Hematopoietic multipotent progenitor cell treated with erythropoietin and hydrocortisone succinate and interleukin-3 and kit ligand, for 15 days (in vitro differentiated cells): ENCODE measurements at places on chromosomes 12 and 14.

DNA sequence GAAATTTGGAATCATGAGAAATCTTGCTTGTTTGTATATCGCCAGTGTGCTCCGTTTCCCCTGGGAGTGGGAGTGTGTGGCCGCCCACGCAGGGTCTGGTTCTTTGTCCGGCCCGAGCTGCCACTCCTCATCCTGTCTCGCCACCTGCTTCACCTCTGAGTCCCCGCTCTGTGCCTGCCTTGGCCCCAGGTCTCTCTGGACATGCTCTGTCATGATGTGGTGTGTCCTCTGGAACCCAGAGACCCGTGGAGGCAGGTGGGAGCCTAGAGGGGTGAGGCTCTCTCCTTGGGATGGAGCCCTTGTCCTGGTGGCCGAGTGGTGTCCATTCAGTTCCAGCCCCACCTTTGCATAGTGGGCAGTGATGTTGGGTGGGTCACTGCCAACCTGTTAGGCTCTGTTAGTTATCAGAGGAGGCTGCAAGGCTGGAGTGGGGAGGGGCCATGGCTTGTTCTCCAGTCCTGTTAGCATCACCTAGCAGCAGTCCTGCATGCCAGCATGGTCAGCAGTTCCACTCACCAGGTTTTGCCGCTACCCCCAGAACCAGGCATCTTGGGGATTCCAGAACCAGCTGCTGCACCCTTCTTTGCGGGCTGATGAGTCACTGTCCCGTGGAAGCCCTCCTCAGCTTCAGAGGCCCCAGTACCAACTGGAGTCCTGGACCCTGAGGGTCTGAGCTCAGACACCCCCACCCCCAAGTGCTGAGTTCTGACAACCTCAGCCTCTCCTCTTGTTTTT is 76.5 kb downstream of the EP400 start:
- DNase-seq = no peak

DNA sequence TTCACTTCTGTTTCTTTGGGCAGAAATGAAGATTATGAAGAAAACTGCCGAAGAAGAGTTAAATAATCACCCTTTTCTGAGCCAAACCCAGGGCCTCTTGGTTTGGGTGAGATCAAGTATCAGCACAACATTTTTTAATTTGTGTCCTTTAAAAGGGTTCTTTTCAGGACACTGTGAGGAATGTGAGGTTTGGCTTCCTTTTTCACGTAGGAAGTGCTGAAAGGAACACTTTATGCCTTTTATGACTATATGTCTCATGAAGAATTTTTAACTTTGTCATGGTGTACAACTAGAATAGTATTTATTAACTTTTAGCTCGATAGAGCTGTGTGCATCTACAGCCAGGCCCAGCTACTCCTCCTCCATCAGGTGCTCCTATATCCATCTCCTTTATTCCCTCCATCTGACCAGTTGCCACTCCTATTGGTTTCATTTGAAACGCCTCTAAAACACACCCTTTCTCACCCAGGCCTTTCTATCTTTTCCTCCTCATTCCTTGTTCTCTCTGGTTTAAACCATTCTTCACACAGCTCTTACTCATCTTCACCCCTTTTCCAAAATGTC is 103.6 kb upstream of the LRIG3 start:
- DNase-seq = no peak

DNA sequence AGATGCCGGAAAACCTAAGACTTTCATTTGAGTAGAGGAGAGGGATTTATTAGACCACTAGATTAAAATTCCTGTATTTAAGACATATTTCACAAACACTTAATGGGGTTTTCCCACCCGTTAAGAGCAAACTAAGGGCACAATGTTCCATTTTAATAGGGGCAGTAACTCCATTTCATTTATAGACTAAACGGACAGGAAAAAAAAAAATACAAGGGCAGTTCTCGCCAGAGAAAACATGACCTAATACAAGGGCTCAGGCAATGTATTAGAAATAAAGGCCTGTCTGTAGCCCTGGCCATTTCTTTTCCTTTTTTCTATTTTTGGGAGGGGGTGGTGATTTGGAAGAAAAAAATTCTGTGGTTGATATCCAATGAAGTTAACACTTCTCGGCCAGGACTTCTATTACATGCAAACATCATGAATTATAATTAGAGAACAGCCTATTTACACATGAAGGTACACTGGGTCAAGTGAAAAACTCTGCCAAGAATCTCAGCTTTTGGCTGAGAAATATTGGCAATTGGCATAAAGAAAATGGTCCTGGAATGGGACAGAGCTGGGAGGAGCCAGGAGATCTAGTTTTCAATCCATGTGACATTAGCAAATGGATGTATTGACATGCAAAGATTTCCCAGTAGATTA is 641.1 kb upstream of the TBX3 start:
- no peak for DNase-seq

DNA sequence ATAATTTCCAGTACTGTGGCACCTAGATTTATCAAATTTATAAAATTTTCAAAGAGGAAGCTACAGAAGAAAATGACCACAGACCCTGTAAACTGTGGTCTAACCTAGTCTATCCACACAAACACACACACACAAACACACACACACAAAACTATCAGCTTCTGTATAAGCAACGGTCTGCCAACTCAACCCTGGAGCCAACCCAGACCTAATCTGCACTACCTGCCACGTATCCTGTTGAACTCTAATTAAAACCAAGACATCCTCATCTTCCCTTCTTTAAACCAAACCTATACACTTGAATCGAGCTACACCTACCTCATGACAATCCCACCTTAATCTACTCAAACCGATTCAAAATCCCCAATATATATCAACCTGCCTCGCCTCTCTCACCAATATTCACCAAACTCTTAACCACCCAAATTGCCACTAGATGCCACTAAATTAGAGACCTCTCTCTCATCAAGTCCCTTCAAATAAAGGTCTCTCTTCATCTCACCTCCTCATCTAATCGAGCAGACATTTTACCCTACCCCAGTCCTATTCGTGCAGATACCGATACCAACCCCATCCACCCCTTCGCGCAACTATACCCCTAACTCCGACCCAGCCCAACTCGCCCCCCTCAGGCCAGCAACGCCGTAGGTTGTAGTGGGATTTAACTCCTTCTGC is 808 bp downstream of the ACIN1 start:
- DNase-seq = no peak

DNA sequence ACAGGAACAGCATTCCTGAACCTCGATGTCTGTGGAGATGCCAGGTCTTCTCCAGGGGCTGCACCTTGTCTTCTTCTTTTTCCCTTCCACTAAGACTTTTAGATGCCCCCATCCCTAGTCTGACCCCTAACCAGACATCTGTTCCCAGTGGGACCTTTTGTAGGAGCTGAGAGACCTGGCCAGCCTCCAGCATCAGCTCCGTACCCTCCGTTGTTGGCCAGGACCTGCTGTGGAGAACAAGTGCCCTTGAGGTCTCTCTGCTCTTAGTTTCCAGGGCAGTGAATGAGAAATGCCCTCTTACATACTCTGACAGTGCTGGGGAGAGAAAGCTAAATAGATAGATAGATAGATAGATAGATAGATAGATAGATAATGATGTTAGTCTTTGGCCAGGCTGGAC is 16.8 kb upstream of the SDR39U1 start:
- DNase-seq = no peak

DNA sequence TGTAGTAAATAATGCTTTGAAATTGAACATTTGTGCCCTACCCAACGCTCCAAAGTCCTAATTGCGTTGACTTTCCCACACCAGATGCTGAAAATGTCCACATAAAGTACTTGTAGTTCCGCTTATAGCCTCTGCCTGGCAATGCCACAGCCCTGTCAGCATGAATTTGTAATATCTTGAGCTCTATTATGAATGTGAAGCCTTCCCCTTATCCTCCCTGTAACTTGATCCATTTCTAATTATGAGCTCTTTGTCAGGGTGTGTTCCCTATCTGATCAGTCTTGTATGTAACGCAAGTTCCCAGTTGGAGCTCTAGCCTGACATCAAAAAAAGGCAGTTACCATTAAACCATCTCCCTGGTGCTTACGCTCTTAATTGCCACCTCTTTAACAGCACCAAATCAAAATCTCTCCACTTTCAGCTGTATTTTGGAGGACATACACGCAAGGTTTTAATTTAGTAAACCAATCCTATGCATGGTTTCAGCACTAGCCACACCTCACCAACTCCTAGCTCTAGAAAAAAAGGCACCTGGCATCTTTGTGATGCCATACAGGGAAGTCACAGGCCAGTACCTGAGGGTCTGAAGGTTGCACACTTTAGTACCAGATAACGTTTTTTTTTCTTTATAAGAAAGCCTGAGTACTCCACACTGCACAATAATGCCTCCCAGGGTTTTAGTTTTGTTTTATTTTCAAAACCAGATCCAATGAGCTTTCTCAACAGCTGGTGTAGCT is 69.3 kb downstream of the EEA1 start:
- DNase-seq = no peak

DNA sequence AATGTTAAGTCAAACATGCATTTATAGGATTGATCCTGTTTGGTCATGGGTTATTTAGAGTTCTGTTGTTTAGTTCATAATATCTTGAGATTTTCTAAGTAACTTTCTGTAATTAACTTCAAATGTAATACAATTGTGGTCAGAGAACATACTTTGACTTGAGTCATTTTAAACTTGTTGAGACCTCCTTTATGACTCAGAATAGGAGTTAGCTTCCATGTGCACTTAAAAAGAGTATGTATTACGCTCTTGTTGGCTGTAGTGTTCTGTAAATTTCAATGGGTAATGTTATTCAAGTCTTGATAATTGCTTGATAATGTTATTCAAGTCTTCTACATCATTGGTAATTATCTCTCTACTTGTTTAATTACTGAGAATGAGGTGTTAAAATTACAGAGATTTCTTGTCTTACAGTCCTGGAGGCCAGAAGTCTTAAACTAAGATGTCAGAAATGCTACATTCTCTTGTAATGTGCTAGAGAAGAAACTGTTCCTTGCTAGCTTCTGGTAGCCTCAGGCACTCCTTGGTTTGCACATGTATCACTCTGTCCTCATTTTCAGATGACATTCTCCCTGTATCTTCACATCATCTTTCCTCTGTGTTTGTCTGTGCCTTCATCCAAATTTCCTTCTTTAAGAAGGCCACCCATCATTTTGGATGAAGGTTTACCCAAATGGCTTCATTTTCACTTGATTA is 197.3 kb downstream of the TMTC3 start:
- DNase-seq = no peak

GRCh38 chr12:105822131-105823105 is 316.3 kb downstream of the NUAK1 start:
- DNase-seq = no peak

DNA sequence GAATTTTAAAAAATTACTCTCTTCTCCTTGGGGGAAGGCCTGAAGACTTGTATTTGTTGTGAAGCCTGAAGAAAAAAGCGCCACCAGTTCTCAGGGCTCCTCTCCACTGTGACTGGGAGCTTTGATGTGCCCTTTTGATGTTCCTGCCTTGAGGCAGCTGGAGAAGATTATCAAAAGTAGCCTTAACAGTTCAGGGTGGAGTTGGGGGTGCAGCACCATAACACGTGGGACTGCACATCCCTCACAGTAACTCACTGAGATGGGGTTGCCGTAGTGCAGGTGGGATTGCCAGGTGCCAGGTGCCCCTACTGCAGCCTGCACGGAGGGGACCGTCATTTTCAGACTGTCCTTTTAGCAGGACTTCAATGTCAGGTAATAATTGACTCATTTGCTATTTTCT is 474.1 kb downstream of the ETNK1 start:
- DNase-seq = no peak

DNA sequence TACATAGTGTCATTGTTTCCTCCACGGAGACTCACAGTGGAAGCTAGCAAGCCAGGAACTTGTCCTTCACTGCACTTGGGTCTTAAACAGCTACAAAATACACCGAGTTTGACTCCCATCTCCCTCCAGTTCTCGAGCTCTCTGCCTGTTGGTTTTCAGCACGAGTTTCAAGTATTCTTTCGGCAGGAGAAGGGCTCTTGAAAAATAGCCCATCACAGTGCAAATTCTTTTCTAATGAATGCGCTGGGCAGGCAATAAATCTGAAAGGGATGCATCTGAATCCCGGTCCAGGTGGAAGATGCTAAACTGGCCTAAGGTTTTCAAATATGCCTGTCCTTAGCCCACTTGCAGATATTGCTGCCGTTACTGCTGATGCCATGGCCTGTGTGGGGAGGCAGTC is 173.9 kb downstream of the CACNA1C start:
- DNase-seq = no peak

- no peak for DNase-seq
Measured at GRCh38 chr14:105939810-105940508, 413.6 kb downstream of the TMEM121 start.

GRCh38 chr14:44791730-44792129 is 170.0 kb downstream of the KLHL28 start:
- DNase-seq = no peak

- DNase-seq = no peak
Measured at GRCh38 chr12:68733661-68734071, 12.3 kb upstream of the SLC35E3 start.

- DNase-seq = no peak
Measured at GRCh38 chr14:103057028-103057371, 349 bp downstream of the CDC42BPB start.

GRCh38 chr14:50173891-50174290 is 57.5 kb downstream of the SOS2 start:
- no peak for DNase-seq

DNA sequence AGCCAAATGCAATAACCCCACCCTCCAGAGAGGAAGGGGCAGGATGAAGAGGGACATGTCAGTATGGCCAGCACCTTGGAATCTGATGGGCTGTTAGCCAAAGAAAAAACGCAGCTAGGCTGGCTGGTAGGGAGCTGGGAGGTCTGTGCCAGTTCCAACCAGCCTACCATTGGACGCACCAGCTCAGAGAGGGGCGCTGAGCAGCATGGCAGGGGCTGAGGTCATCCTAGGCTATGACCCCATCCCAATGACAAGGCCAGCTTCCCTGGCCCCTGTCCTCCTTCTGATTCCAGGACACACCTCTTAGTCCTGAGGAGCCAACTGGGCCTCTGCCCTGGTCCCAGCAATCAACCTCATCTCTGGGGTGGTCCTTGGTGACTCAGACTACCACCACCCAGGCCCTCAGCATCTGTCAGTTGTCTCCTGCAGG is 12.2 kb downstream of the ACTN1 start:
- DNase-seq = no peak

GRCh38 chr14:99910337-99911309 is 117.4 kb downstream of the EML1 start:
- no peak for DNase-seq
